ENCODE measurements at places on chromosomes 7 and 10.

DNA sequence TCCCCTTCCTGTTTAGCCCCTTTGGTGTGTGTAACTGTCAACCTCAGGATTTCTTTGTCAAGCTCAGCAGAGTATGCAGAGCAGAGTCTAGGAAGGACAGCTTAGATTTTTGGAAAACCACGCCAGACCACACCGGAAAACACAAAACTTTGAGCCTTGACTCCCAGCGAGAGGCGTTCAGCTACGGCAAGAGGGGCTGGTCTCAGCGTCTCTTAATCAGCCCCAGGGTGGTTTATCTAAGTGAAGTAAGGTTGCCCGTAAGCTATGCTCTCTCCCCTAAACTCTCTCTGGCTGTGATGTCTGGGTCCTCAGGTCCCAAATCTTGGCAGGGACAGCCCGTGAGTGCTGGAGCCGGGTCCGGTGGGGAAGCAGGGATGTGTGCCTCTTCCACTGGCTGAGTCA is 230.9 kb downstream of the KLF6 start:
- DNase-seq: no peak

DNA sequence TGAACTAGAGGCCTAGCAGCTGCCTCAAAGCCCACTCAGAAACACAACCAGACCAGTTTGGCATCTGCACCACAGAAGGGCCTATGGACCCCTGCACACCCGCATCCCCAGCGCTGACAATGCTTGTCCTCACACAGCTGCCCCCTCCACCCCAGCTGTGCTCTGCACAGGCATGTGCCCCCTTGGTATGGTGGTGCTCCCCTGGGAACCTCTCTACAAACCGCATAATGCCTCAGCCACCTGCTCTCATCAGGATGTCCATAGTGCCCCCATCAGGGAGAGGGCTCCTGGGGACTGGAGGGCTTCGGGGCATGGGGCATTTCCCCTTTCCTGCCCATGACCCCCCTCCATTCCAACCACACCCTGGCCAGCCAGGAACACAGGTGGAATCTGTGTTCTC is 347.5 kb downstream of the GRID1 start:
- no peak for DNase-seq

- no peak for DNase-seq
Measured at GRCh38 chr7:141242568-141242967, 168.7 kb downstream of the TMEM178B start.

DNA sequence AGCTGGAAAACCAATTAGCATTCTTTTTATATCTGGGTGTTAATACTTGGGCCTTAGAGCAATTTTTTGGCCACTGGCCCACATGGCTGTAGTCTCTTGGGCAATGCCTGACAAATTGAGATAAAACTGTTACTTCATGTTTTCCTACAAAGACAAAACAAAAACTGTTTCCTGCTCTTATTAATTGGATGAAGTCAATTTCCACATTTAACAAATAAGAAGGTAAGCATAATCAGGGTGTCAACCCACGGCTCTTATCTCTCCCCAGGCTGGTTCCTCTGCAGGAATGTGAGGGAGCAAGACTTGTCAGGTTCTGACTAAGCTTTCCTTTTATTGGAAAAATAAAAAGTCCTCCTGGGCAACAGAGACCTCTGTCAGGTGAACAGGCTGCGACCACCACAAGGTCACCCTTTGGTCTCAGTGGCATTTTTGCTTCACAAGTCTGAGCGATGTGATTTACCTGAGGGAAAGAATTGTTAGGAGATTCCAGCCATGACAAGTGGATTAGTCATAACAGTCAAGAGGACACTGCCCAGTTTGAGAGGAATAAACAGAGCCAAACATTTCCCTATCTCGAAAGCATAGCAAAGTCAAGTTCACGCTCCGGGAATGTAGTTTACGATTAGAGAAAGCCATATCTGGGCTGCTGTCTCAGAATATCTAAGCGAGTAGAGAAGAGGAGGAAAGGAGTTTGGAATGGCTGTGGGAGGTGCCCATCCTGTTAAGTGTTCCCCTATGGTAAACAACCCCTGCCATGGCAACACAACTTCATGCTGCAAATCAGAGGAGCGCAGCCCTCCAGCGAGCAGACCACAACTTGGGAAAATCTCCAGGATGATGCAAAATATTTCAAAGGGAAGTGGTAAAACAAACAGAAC is 144.4 kb downstream of the TES start:
- DNase-seq: no peak

- DNase-seq: no peak
Measured at GRCh38 chr10:111175787-111176186, 99.0 kb downstream of the ADRA2A start.

DNA sequence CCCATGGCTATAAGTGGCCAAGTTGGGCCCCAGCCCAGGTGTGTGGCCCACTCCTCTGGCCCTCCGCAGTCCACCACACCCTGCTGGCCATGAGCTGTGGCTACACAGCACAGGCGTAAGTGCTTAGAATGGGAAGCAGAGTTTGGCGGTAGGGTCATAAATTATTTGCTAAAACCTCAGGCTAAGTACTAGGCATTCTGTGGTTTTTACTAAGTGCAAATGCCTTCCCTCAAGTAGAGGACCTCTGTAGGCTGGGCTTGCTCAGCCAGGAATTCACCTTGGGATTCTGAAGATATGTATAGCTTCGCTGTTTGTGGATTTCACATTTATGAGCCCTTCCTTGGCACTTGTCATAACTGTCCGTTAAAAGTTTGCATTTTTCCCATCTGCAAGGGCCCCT is 44.8 kb upstream of the LOXL4 start:
- no peak for DNase-seq

DNA sequence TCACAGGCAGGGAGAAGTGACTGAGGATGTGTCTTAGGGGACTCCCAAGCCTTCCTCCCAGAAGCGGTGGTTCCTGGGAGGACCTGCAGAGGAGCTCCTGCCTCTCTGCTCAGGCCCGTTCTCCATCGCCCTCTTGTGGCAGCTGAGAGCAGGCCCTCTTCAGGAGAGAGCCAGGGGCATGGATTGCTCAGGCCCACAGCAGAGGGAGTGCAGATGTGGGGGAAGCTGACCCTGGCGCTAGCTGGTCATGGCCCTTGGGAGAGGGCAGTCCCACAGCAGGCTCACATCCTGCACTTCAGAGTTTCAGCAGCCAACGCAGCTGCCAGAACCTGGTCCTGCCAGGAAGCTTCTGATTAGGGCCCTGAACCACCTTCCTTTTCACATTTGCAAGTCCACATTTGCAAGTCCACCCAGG is 94.8 kb upstream of the TARP start:
- DNase-seq: peak; percentile 84

- no peak for DNase-seq
Measured at GRCh38 chr7:128380483-128381106, 19.1 kb upstream of the PRRT4 start.

GRCh38 chr10:121248266-121248665 is 350.0 kb downstream of the FGFR2 start:
- DNase-seq: no peak

- no peak for DNase-seq
Measured at GRCh38 chr7:74568658-74569057, 88.9 kb upstream of the GTF2I start.

- no peak for DNase-seq
Measured at GRCh38 chr10:6023661-6024333, 38.4 kb downstream of the IL2RA start.

DNA sequence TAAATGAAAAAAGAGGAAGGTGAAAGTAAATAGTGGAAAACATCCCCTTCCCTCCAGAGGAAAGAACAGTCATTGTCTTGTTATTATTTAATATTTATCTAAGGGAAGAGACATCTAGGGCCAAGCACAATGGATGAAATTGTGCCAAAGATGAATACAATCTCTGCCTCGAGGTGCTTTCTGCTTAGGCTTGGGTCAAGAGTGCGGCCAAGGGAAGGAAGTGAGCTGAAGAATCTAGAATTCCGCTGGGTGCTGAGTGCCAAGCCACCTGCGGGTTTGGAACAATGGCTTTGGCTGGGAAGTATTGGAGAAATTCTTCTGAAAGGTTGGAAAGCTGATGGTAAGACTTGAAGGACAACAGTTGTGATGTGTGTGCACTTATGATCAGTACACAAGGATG is 531.3 kb upstream of the FZD8 start:
- no peak for DNase-seq

GRCh38 chr7:79982141-79982770 is 152.4 kb upstream of the GNAI1 start:
- DNase-seq: no peak

- no peak for DNase-seq
Measured at GRCh38 chr10:93415693-93416092, 66.4 kb downstream of the MYOF start.

- DNase-seq: no peak
Measured at GRCh38 chr10:100670828-100671479, 74.4 kb upstream of the PAX2 start.

DNA sequence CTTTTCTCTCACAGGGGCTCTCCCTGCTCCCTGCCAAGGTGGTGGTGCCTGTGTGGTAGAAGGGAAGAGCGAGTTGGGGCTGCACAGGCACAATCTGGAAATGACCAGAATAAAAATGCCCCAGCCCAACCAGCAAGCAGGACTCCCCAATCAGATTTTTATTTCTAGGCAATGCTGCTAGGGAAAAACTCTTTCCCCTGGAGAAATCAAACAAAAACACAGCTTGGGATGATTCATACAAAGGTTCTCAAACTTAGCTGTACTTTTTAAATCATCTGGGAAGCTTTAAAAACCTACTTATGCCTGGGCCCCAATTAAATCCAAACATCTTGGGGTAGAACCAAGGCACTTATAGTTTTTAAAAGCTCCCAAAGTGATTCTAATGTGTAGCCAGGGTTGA is 243.2 kb downstream of the HTR7 start:
- no peak for DNase-seq

GRCh38 chr7:6160191-6160623 is 112.2 kb downstream of the CYTH3 start:
- no peak for DNase-seq

GRCh38 chr7:107946451-107946850 is 55.5 kb downstream of the DLD start:
- no peak for DNase-seq

DNA sequence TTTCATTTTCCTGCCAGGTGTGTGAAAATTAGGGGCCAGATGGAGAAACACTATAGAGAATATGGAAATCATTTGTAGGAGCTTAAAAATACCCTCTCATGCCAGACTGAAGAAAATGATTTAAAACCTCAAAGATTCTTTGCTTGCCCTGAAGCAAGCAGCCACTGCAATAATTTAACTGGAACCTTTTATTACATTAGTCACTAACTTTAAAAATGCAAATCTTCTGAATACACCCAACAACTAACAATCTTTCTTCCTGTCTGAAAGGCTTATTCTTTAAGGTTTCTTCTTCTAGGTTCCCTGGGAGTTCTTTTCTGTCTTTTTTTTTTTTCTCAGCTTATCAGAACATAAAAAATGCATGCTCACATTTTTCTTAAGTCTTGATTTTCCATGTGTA is 238.5 kb upstream of the KMT2E start:
- DNase-seq: no peak

- no peak for DNase-seq
Measured at GRCh38 chr7:16606704-16607103, 38.9 kb downstream of the ANKMY2 start.

GRCh38 chr10:22716943-22717342 is 2.6 kb upstream of the PIP4K2A start:
- DNase-seq: no peak

DNA sequence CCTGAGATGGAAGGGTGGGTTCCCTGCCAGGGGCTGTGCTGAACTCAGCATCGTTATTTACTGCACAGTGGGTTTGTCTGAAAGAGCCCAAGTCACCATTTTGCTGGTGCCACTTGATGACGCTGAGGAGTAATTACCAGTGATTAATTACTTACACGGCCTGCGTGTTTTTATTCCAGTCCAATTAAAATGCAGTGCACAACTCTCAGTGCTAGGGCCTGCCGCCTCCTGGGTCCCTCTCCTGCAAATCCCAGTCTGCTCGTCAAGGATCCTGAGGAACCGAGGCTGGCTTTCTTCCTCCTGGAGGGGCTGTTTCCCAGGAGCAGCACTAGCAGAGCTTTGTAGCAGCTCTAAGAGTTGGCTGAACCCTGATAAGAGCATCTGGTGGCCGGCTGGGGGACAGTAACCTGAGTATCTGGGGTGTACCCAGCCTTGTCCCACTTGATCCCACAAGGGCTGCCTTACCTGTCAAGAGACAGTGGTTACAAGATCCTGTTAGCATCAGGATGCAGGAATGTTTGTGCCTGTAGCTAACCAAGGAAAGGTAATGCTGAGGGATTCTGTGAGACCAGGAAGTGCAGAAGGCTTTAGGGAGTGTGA is 45.1 kb upstream of the LRRC4 start:
- DNase-seq: no peak

- no peak for DNase-seq
Measured at GRCh38 chr7:28595801-28596200, 183.5 kb downstream of the CREB5 start.

DNA sequence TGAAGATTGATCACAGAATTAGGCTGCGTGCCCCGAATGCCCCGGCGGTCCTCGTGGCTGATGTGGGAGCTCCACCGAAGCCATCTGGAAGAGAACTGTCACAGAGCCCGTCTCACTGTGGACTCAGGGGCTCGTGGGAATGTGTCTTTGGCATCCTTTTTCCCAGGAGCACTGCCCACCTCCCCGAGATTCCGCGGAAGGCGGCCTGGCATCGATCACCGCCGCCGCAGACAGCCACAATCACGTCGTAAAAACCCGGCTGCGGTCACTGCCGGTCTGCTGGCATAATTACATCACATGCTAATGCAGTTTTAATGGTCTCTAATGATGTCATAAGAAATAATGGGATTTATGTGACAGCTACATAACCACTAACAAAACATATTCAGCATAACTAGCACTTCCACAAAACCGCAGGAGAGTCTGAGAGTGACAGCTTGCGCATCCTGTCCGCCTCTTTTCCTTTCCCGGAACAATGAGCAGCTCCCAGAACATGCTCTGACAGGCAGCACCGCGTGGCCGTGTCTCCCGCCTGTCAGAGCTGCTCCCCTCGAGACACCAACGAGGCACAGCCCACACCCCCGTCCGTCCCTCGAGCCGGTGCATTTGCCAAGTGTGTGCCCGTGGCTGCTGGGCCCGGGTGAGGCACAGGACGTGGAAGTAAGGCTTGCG is 490.0 kb downstream of the PTPRN2 start:
- DNase-seq: no peak

- no peak for DNase-seq
Measured at GRCh38 chr10:75345738-75346137, 55.8 kb downstream of the ZNF503 start.

DNA sequence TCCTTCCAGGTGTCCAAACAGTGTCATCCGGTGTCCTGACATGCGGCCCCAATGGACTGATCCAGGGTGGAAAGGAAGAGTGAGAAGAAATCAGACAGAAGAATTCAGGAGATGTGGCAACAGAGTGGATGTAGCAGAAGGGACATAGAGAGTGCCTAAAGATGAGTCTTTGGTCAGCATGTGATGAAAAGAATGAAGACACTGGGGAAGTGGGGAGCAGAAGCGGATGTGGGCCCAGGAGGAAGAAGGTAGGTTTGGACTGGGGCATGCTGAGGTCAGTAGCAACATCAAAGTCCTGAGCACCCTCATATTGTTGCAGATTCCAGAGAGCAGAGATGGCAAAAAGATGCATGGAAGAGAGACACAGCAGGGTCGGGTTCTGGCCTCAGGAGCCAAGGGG is 71.8 kb upstream of the STEAP1B start:
- DNase-seq: no peak
